ENCODE measurements at places on chromosomes 2 and 18.

- no peak for DNase-seq
Measured at GRCh38 chr2:69914950-69915945, at the start of gene MXD1. Gene MXD1, plus strand, starts transcription at chr2:69915109. Its CDS starts 222 bp downstream, at chr2:69915331.

DNA sequence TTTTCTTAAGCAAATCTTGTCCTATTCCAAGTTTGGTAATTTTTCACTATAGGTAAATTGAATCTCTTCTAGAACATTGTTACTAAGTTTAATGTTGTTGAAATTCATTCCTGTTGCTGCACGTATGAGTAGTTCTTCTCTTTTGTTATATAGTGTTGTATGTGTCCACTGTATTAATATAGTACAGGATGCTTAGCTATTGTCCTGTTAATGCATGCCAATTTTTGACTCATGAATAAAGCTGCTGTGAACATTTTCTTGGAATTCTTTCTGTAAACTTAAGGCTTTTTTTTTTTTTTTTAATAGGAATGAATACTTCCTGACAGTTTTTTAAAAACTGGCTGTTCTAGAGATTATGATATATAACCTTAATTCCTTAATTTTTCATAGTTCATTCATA is 326.9 kb downstream of the SLC4A3 start:
- no peak for DNase-seq

- no peak for DNase-seq
Measured at GRCh38 chr2:120873958-120874887, 138.6 kb downstream of the GLI2 start.

DNA sequence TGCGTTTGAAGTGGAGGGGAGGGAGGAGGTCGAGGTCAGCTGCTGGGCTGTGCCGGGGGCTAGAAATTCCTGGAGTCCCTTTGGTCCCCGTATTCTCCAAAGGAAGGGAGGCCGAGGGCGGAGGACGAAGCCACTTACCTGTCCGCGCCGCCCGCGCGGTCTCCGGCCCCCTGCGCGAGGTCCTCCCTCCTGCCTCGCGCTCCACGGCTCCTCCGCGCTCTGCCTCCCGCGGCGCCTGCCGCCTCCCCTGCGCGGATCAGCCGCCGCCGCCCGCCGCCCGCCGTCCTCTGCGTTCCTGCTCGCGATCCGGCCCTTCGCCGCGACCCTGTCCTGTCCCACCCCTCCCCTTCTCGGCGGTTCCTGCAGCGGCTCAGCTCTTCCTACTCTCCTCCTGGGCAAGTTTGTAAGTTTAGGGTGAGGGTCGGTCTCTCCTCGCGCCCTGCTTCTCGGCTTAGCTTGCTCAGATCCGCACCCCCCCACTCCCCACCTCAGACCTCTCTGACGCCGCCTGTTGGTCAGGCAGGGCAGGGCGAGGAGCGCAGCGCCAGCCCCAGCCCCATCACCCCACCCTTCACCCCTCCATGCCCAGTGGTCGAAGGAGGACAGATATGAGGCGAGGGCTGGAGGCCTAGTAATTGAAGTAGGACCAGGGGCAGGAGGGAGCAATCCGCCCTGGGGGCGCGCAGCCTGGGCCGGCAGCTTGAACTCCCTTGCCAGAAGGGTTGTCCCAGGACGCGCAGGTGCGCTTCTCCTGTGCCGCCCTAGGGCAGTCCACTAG is 9.7 kb upstream of the SKOR2 start:
- no peak for DNase-seq

GRCh38 chr2:33492399-33493134 is 16.1 kb downstream of the RASGRP3 start:
- no peak for DNase-seq
